Mammary epithelial cell (primary cell): ENCODE measurements at places on chromosomes 7 and 10.

DNA sequence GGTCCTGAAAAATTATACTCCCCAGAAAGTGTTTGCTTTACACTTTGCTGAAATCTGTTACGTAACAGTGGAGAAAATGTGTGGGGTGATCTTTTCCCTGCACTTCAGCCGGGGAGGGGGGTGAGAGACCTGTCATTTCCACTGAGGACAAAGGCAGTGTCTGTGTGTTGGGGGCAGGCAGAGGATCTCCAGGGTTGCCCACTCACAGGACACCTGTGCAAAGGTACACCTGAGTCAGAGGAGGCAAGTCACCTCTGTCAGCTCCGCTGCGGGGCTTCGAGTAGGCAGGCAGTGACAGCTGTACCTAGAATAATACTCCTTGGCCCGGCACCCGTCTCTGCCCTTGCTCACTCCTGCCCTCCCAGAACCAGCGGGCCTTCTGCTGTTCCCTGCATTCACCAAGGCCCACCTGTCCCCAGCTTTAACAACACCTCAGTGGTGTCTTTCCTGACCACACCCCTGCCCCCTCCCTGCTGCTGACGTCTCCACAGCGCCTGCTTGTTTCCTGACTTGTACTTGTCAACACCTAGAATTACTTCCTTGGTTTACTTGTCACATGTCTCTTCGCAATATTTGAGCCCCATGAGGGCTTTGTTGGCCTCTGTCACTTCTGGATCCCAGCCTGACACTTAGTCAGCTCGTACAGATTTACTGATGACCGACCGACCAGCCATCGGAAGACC, 159.2 kb downstream of the NEURL1 start:
- no peak for DNase-seq

GRCh38 chr7:1819259-1819841, 149.3 kb downstream of the ELFN1 start:
- DNase-seq, result no peak

GRCh38 chr10:10591715-10592341, 425.8 kb upstream of the CELF2 start:
- no peak for DNase-seq

- DNase-seq, result no peak
Observed at GRCh38 chr10:69456880-69457693, 5.8 kb downstream of the TSPAN15 start.

DNA sequence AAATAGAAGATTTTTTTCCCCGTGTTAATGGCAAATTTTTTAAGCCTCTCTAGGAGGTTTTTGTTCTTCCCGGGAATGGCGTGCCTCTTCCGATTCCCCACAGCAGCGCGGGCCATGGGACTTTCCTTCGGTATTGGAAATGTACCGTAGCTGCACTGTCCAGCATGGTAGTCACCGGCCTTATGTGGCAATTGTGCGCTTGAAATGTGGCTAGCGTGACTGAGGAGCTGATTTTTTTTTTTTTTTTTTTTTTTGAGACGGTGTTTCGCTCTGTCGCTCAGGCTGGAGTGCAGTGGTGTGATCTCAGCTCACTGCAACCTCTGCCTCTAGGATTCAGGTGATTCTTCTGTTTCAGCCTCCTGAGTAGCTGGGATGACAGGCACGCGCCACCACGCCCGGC, 938 bp upstream of the TCTN3 start:
- DNase-seq, result no peak
